Stimulated activated CD4-positive, alpha-beta T cell treated with anti-CD3 and anti-CD28 coated beads, Interleukin-1b, Interleukin-23, amount 100 ng/mL, for 4 hours (primary cell): ENCODE measurements at places on chromosomes 2 and 18.
A peak's percentile ranks its signal among the peaks of the same experiment; 100 is the strongest.

DNA sequence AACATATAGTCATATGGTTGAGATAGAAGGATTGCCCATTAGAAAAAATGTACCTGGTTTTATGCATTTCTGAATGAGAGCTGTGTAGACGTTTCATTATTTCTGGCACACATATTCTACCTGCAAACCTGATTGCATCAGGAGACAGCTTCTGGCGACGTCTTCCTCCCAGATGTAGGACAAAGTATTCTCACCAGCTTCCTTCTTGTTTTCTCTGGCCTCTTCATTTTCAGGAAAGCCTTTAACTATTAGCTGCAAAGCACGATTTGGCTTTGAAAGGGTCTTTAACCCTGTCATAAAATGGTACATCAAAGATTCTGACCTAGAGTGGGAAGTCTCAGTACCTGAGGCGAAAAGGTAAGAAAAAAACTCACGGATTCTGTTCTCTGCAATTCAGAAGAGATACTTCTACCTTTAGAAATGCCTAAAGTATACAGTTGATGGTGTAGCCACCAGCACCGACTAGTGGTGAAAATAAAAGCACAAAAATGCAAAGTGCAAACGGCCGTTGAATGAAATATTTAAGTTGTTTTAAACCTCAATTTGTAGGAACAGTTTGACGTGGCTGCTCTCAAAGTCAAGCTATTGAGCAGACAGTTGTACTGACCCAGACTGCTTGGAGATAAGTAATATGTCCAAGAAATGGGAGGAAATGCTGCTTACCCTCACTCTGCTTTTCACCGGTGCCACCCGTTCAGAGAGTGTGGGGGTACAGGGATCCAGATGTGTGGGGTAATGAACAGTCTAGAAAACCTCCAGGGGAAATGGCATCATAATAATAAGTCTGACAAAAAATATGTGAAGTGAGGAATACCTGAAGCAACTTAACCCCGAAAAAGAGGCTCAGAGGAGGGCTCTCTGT, 20.2 kb downstream of the IL18RAP start:
- DNase-seq, result peak; percentile 43

DNA sequence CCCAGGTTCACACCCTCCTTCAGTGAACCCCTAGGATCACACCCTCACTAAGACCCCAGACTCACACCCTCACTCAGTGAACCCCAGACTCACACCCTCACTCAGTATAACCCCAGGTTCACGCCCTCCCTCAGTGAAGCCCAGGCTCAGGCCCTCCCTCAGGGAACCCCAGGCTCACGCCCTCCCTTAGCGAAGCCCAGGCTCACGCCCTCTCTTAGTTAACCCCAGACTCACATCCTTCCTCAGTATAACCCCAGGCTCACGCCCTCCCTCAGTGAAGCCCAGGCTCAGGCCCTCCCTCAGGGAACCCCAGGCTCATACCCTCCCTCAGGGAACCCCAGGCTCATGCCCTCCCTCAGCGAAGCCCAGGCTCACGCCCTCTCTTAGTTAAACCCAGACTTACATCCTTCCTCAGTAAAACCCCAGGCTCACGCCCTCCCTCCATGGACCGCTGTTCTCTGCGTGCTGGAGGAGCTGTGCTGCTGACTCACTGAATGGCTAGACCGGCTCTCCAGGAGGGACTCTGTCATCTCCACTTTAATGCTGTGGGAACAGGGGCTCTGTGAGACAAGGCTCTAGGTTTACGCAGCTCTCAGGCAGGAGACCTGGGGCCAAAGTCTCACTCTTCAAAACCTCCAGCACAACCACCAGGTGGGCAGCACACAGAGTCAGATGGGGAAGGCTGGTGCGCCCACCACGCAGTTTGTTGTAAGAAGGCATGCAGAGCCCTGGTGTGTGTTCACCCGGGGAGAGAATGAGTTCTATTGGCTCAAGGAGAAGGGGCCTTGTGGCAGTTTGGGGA, 506.9 kb upstream of the MYT1L start:
- no peak for DNase-seq

DNA sequence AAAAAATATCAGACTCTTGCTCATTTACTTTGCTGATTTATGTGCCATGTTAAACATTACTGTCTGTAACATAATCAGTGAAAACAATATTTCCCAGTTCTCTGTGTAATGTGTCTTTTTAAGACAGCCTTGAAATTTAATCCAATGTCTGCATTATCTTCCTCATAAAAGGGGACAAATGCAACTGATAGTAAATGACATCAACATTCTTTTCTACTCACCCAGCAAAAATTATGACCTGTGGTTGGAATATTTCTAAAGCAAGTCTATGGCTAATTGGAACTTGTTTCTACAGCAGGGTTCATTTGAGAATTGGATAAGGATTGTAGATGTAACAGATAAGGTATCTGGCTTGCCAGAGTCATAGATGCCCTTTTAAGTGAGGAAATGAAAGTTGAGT, 34.8 kb downstream of the C1D start:
- DNase-seq, result no peak

DNA sequence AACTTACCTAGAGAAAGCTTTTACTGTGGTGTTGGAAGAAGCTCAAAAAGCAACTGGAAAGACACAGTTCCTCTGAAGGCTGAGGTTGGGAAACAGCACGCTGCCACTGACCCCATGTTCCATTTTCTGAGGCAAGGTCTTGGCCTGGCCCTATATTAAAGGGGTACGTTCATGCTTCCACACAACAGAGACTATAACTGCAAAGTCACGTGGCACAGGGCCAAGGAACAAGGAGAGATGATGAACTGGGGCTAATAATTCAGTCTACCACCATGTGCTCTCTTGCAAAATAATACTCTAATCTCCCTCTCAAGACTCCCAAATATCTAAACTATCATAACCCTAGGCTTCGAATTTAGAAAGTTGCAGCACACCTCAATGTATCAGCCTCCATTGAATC, 381.6 kb downstream of the DSEL start:
- no peak for DNase-seq

GRCh38 chr2:108573061-108573460, 38.8 kb downstream of the LIMS1 start:
- no peak for DNase-seq

- DNase-seq, result no peak
These were observed 77.3 kb downstream of the TEX51 start for GRCh38 chr2:126975671-126976655.

GRCh38 chr2:150944315-150944714, 317.3 kb downstream of the RBM43 start:
- no peak for DNase-seq
